ENCODE measurements at places on chromosomes 5 and 9.

GRCh38 chr5:33737284-33737683 lies 154.5 kb downstream of the ADAMTS12 start:
- no peak for DNase-seq

DNA sequence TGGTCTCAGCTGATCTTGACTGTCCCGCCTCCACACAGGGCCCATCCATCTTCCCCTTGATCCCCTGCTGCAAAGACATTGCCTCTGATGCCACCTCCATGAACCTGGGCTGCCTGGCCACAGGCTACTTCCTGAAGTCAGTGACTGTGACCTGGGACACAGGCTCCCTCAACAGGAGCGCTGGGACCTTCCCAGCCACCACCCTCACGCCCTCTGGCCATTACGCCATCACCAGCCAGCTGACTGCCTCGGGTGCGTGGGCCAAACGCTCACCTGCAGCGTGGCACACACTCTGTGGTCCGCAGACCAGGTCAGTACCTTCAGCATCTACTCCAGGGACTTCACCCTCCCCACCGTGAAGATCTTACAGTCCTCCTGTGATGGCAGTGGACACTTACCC lies 71.9 kb downstream of the INSL6 start:
- DNase-seq: peak; percentile 3

GRCh38 chr5:31757806-31758205 lies 118.9 kb downstream of the PDZD2 start:
- DNase-seq: no peak

- no peak for DNase-seq
These were observed 43.2 kb upstream of the PRSS3 start for GRCh38 chr9:33752130-33752637.

DNA sequence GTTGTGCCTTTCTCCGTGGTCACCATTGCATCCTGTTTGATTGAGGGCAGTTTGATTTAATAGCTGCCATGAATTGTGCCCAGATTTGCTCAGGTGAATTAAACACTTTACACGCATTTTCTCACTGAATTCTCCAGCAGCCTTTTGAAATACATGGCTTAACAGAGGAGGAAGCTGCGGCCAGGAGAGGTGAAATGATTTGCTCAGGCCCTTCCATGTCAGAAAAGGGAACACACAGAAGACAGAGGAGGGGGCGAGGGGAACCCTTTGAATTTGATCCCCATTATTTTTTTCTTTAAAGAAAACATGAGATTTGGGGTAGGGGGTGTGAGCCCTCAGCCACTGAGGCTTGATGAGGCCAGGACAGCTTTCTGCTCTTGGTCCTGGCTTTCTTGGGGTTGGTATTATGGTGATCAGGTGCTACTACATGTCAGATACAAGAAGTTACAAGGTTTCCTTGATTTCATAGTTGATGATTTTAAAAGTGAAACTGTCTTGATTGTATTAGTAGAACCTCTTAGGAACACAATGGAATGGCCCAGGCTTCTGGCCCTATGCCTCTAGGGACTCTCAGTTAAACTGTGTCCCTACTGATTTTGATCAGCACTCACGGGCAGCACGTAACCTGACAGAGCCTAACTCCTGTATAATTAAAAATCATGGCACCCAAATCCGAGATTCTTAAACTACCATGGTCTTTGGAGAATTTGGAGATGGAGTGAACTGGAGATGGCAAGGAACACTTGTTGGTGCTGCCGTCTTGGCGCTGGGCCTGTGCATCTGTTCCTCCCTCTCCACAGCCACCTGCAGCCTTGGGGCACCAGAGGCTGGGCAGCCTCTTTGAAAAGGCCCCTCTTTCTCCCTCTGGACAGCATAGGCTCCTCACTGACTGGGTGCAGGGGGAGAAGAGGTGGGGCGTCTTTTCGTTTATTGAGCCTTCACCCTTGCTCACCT lies 107.9 kb downstream of the TRIO start:
- DNase-seq: no peak

DNA sequence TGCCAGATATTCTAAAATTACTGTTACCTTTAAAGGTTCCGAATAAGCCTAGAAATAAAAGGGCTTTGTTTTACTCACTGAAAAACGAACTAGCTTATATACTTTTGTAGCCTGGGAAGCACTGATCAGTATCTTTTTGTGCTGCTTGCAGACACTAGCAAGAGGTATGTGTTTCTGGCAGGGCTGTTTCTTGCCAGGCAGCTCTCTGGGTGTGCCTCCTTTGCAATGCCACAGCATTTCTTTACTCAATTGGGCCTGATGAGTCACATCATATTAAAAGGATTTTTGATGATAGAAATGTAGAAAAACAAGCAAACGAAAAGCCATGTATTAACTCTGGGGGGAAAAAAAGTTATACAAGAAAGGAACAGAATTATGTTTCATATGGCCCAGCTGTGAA lies 35.6 kb downstream of the CD180 start:
- DNase-seq: peak; percentile 35

GRCh38 chr5:113243349-113243664 lies 191.5 kb downstream of the TSSK1B start:
- DNase-seq: no peak

GRCh38 chr5:174245516-174246075 lies 200.1 kb downstream of the NSG2 start:
- DNase-seq: no peak

DNA sequence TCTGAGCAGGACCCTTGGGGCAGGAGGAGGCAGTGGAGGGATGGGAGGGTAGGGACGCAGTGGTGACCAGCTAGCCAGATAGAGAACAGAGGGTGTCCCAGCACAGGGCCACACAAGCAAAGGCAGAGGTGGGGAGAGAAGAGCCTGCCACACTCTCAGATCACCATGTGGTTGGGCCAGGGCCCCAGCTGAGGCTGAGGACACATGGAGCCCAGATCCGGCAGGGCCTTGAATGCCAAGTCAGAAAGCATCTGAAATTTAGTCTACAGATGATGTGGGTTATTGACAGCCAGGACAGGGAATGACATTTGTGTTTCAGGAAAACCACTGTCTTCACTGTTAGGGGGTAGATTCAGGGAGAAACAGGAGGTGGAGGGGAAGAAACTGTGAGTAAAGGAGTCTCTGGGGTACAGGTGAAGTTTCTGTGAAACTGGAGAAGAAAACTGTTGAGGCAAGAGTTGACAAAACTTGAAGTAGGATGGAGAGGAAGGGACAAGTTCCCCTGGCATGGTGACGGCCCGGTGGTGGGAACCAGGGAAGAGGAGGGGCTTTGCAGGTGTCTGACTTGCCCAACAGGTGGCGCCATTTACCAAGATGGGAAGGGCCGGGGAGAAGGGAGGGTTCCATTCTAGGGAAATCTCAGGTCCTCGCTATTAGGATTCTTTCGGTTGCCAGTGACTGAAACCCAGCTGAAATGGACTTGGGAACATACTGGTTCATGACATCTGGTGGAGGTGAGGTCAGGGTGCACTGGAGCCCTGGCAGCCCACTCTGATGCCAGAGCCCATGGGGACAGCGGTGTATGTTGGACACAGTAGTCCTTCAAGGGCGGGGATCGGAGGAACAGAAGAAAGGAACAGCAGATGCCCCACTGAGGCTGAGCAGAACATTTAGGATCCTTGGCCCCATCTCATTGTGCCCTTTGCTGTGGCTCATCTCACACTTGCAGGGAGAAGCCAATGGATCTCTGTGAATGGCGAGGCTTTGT lies 100.1 kb downstream of the KCNIP1 start:
- DNase-seq: peak; percentile 70

DNA sequence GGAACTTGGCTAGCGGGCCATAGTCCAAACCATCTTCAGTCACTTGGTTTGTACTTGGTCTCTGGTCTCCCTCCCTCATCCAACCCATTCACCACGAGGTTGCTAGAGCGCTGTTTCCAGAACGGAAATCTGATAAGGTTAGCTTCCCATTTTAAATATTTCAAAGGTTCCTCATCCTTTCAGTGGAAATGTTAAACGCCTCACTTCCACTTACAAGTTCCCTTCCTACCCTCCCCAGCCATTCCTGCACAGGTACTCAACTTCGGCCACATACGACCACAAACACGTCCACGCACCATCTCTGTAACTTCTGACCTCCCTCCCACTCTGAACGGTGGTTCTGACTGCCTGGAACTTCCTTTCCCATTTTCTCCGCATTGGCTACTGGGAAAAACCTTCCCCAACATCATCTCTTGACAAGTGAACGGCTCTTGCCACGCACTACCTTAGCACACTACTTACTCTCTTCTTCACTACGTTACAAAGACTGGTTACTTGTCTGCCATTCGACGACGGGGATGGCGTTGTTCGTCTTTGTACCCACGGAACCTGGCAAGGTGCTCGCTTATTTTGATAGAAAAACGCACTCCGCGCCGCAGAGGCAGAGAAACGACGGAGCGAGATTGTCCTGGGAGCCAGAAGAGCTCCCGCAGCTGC lies 629 bp downstream of the CCNH start:
- DNase-seq: peak; percentile 41

DNA sequence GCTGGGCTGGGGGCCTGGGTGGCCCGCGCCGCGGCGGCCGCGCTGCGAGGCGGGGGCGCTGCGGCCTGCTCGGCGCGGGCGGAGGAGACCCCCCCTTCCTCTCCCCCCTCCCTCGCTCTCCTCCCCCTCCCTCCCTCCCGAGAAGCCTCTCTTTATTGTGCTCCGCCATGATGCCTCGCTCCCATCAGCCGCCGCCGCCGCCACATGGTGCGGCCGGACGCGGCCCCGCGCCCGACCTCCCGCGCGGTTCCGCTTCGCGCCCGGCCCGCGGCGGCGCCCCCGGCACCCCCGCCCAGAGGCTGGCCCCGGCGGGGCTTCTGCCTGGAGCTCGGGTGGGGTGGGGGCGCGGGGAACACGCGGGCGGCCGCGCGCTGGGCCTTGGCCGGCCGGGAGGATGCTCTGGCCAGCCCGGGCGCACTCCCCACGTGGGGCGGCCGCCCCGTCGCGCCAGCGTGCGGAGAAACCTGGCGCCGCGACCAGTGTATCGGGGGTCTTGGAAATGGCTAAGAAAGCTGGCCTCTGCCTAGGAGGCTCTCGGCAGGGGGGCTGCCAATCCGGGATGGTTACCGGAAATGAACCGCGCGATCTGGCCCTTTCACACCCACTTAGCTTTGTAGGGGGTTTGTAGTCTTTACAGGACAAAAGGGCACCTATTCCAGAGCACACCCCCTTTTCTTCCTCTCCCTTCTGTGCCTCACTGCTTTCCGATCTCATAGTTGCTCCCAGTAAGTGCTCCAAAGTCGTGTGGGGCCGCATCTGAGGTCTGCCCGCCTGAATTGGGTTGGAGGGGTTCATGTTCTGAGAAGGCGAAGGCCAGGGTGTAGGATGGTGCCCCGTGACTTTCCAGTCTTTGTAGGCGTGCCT lies 1.0 kb downstream of the SET start:
- peak; percentile 69 for DNase-seq

DNA sequence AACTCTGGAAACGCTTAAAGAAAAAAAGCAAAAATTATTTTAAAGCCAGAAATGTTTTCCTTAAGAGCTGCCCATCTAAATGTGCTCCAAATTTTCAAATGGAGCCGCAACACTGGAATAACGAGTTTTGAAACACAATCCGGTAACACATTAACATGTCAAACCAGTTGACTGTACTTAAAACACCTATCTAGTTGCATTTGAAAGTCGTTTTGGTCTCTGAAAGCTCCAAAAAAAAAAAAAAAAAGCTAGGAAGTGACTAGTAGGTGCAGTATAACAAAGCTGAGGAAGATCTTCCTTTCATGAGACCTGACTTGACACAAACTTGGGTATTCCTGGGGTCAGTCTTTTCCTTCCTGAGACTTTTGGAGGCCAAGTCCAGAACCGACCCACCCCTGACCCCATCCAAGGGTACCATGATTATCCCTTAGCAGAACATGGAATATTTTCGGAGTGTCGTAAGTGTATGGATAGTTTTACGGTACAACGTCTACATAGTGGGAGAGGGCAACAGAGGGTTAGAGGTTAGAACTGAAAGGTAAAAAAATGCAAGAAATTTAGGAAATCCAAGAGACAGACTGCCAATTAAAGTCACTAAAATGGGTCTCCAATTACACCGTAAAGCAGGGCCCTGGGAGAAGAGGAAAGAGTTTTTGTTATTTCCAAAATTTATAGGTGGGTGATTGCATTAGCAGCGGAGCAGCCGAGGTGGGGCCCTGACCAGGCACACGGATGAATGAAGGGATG lies 812 bp downstream of the CETN3 start:
- no peak for DNase-seq

GRCh38 chr9:127126971-127127370 lies 4.5 kb upstream of the ANGPTL2 start:
- no peak for DNase-seq

- peak; percentile 64 for DNase-seq
These were observed 5.7 kb downstream of the FGD3 start for GRCh38 chr9:92952906-92953610.

- no peak for DNase-seq
These were observed 615.7 kb upstream of the ARRDC3 start for GRCh38 chr5:91998774-91999173.

GRCh38 chr9:105967797-105968196 lies 273.5 kb downstream of the TMEM38B start:
- DNase-seq: no peak

GRCh38 chr5:14376789-14377188 lies 204.8 kb upstream of the OTULINL start:
- no peak for DNase-seq

DNA sequence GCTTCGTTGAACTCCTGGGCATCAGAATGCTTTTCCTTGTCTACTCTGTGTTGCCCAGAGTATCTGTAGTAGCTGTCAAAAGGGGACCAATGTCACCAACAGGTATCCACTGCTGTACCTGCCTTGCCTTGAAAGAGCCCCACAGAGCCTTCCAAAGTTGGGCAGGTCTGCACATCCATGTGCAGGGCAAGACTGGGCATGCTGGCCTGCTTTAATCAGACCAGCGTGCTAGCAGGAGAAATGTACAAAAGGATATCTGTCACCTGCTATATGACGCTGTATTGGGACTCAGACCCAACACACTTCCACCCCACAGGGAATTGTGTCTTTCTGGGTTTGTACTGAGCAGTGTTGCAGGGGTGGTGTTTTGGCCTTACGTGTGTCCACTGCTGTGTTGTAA lies 11.9 kb downstream of the DELE1 start:
- DNase-seq: no peak

- no peak for DNase-seq
These were observed 15.3 kb upstream of the NINJ1 start for GRCh38 chr9:93149361-93149760.

- DNase-seq: no peak
These were observed 78.8 kb downstream of the SEMA6A start for GRCh38 chr5:116495786-116496357.

All from Daoy (cell line).